ENCODE measurements at places on chromosomes 3 and 15. TPM values are rescaled to one million over a fixed set of nuclear protein-coding genes. Genes with fewer than 3 reads are reported as not detected.

GRCh38 chr3:197854596-197855343 is 63.7 kb downstream of the LRCH3 start:
- no peak for DNase-seq

DNA sequence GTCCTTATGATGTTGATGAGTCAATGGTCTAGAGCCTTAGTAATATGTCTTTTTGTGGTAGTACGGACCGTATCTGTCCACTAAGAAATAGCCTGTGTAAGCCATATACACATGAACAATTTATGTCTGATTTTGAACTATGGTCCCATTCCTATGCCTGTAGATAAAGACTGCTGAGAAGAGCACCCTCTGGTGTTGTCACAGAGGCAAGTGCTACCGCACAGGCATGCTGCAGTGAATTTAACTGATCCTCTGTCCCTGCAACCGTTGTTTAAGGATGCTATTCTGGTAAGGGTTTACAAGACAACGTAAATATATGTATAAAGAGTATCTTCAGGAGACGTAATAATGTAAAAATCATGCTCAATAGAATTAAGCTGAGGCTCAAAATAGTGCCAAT is 170.7 kb downstream of the UBE3A start:
- DNase-seq = no peak

GRCh38 chr15:70018646-70019600 is 78.8 kb downstream of the TLE3 start:
- DNase-seq = no peak

DNA sequence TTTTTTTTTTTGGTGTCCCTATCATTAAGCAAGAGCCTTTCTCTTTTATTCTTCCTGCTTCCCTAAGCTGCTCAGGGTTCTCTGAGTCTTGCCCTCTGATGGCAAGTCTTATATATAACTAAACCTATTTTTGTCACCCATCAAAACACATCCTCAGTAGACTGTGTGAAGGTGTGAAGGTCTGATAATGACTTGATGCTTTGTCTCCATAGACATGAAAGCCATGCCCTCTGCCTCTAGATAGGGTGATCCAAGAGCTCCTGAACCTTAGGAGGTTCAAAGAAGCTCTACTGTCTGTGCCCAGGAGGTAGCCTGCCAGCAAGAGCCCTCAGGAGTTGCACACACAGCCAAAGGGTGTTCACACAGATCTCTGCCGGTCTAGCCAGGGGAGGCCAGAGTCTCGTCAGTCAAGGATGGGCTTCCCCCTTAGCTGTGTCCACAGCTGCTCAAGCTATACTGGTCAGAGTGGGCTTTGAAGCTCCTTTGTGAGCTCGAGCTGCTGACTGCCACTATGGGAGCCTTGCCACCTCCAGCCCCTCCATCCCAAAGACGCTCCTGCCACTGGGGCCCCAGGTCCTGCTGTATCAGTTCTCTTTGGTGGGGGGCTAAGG is 13.1 kb upstream of the SNX22 start:
- DNase-seq = no peak

Gene CFAP100
- not detected for total RNA-seq

- DNase-seq = no peak
Observed at GRCh38 chr15:101240358-101240757, 11.5 kb downstream of the CHSY1 start.

DNA sequence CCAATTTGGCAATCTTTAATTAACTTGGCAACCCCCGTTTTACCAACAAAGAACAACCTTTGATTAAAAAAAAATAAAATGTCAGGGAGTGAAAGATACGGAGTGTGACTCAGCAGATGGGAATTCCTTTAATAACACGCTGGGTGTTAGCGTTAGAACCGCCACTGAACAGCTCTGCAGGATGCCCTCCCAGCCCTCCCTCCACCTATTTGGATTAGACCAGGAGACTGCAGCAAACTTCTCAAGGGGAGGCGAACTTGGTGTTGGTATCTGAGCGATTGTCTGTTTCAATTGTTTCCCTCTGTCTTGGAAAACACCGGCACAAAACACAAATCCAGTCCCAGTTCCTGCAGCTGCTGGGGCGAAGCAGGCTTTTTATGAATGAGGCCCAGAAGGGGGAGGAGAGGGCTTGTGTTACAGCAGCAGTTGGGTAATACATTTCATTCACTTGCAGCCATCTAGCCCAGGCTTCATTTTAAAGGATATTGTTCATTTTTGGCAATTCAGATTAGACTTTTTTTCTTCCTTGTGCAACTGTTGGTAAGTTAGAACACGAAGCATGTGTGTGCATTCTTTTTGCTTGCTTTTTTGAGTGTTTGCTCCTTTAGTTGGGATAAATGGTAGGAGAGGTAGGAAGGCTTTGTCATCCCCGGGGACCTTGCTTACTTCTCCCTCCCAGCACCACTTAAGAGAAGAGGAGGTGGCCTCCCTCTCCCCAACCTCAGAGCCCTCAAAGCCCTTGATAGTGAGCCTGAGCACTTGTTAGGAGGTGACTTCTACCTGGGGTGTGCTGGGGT is 152.3 kb downstream of the IGF1R start:
- DNase-seq = no peak

Gene SPTBN5
- 0.51 TPM for total RNA-seq

DNA sequence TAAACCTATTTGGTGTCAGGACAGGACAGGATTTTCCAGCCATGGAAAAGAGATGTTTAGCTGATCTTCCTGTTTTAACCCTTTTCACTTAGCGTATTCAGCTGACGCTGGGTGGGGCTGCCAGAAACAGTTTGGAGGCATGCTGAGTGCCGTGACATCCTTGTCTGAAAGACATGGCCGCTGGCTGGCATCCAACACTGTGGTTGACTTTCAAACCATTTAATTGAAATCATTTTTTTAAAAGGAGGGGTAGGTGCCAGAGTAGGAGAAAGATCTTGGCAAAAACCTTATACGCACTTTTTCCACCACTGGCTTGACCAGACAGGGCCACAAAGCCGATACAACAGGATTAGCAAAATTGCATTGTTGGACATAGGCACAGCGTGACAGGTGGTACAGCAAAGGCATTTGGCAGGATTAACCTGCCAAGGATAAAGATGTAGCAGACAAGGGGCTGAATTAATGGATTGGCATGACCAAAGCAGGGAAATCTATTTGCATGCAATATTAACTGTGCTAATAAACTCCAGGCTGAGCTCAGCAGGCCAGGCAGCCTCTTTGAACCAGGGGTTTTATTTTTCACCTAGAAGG is 131.8 kb upstream of the TOPAZ1 start:
- no peak for DNase-seq

Gene CFAP91
- 0.25 TPM for total RNA-seq

GRCh38 chr3:12289524-12289923 is 654 bp downstream of the PPARG start:
- no peak for DNase-seq

Gene A4GNT
- total RNA-seq = not detected

- DNase-seq = no peak
Observed at GRCh38 chr15:68511073-68511991, 67.5 kb upstream of the CORO2B start.

Gene TEX55
- total RNA-seq = not detected

- DNase-seq = no peak
Observed at GRCh38 chr3:175193815-175194518, 334.8 kb downstream of the NAALADL2 start.

DNA sequence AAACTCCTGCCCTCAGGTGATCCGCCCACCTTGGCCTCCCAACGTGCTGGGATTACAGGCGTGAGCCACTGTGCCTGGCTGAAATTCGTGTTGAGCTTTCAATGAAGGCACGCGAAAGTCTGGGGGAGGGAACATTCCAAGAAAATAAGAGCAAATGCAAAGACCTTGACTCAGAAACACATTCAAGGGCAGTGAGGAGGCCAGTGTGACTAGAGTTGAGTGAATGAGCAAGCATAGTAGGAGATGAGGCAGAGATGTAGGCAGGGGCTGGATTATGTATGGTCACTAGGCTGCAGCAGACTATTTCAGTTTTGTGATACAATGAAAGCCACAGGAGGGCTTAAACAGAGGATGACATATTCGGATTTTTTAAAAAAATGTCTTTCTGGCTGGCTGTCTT is 67.0 kb downstream of the SCN11A start:
- no peak for DNase-seq

GRCh38 chr3:33848624-33849347 is 50.4 kb downstream of the PDCD6IP start:
- no peak for DNase-seq

Measured in activated CD4-positive, alpha-beta T cell treated with anti-CD3 and anti-CD28 coated beads for 36 hours (primary cell).